ENCODE measurements at places on chromosomes 6 and 20.

GRCh38 chr6:14730654-14731053, 515.2 kb upstream of the JARID2 start:
- DNase-seq = no peak

- DNase-seq = no peak
Observed at GRCh38 chr6:53628354-53629119, 37.0 kb downstream of the KLHL31 start.

DNA sequence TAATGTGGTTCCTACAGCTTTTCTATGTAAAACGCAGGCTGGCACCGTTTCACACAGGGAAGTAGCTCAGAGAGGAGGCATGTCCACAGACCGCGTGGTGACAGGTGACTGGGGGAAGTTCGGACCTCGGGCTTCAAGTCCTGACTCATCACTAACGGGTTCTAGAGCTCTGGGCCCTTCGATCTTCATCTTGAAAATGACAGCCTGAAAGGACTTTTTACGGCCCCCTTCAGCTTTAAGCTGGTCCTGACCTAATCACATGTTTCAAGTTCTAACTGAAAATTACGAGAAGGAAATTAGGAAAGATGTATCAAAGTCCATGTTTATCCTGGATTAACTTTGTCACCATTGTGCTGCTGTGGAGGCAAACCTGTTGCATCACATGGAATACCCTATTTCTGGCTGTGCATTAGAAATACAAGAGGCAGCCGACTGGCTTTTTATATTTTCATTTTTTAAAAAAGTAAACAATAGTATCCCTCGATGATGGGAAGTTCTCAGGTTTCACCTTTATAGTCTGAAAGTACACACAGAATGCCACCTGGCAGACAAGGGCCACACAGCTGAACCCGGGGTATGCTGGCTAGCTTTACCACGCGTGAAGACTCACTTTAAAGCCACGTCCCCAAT, 2.0 kb downstream of the MAN1A1 start:
- DNase-seq = no peak

DNA sequence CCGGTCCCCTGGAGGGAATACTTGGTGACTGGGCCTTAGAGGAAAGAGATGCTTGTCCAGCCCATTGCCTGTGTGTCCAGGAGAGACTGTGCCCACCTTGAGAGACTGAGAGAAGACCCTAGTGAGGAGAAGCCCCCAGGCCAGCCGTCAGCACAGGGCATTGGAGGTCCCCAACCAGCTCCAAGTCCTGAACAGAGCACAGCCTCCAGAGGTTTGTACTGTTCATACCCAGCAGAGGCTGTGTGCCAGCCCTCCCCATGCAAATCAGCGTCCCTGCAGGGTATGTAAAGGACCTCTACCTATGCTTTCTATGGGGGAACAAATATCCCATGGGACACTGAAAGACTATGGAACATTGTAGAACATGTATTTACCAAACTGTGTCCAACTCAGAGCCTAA, 8.4 kb downstream of the HLA-E start:
- DNase-seq = no peak

Measured in T-helper 22 cell (primary cell).